ENCODE measurements at places on chromosomes 12 and 14. TPM values are rescaled to one million over a fixed set of nuclear protein-coding genes. Genes with fewer than 3 reads are reported as not detected.

The CCDC38 gene
- polyA plus RNA-seq, result not detected

The LAG3 gene
- not detected for polyA plus RNA-seq

- no peak overlapping the region for H3K4me3 ChIP-seq
- peaks cover 6% of the 10 kb centered on the region for H3K4me1 ChIP-seq
- no peak for DNase-seq
- no peaks in the 10 kb centered on the region for H3K36me3 ChIP-seq
- no peak overlapping the region for H3K27ac ChIP-seq
Observed at GRCh38 chr12:1322821-1323220, 271.6 kb downstream of the FBXL14 start.

- DNase-seq, result no peak
- no peaks in the 10 kb centered on the region for H3K4me1 ChIP-seq
- H3K27ac ChIP-seq, result no peak overlapping the region
- no peaks in the 10 kb centered on the region for H3K36me3 ChIP-seq
- no peak overlapping the region for H3K4me3 ChIP-seq
Observed at GRCh38 chr12:77485961-77486854, 344.5 kb upstream of the NAV3 start.

GRCh38 chr12:71662849-71663560 lies 643 bp downstream of the ZFC3H1 start:
- DNase-seq, result peak; percentile 78
- peaks cover 21% of the 10 kb centered on the region for H3K36me3 ChIP-seq
- H3K27ac ChIP-seq, result peak overlapping the region; percentile 97
- no peaks in the 10 kb centered on the region for H3K27me3 ChIP-seq

The DDX47 gene
- polyA plus RNA-seq, result 35.1 TPM
